CD4-positive, alpha-beta T cell (primary cell): ENCODE measurements at places on chromosomes 7 and 10. TPM values are rescaled to one million over a fixed set of nuclear protein-coding genes. Genes with fewer than 3 reads are reported as not detected.

ARHGAP22 gene
- total RNA-seq = not detected

KEL gene
- 0.19 TPM for total RNA-seq

ZKSCAN1 gene
- total RNA-seq = 42.3 TPM

PSD gene
- 16.7 TPM for total RNA-seq

METTL27 gene
- 2.1 TPM for total RNA-seq

GNAT3 gene
- total RNA-seq = not detected

CALU gene
- total RNA-seq = 28.4 TPM

TAS2R40 gene
- not detected for total RNA-seq
